ENCODE measurements at places on chromosomes 4 and X. TPM values are rescaled to one million over a fixed set of nuclear protein-coding genes. Genes with fewer than 3 reads are reported as not detected.
A peak's percentile ranks its signal among the peaks of the same experiment; 100 is the strongest.

GPC3 gene
- 0.59 TPM for total RNA-seq

NXF3 gene
- not detected for total RNA-seq

PFKFB1 gene
- 0.49 TPM for total RNA-seq

CPZ gene
- total RNA-seq = not detected

TLL1 gene
- total RNA-seq = not detected

PCDH10 gene
- total RNA-seq = not detected

CYLC1 gene
- total RNA-seq = not detected

SUPT20HL2 gene
- total RNA-seq = not detected

DNA sequence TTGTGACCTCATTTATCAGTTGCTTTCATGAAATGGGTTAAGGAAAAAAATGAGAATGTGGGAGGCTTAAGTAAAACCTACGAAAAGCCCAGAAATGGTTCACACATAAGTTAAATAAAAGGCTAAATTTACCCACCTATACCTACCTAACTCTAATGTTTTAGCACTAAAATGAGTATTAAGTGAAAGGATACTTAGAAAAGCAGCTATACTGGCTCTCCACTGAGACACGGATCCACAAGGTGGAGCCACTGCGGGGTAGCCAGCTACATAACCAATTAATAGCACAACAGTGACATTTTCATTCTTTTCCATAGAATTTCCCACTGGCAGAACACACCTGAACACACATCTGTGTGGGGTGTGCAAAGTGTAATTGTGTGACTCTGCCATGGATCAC lies 101.9 kb downstream of the MAML3 start:
- peak; percentile 18 for DNase-seq

GRCh38 chr4:35772291-35772690 lies 472.0 kb downstream of the ARAP2 start:
- no peak for DNase-seq

- no peak for DNase-seq
These were observed 47.6 kb downstream of the ZFP42 start for GRCh38 chr4:188043154-188043553.

DNA sequence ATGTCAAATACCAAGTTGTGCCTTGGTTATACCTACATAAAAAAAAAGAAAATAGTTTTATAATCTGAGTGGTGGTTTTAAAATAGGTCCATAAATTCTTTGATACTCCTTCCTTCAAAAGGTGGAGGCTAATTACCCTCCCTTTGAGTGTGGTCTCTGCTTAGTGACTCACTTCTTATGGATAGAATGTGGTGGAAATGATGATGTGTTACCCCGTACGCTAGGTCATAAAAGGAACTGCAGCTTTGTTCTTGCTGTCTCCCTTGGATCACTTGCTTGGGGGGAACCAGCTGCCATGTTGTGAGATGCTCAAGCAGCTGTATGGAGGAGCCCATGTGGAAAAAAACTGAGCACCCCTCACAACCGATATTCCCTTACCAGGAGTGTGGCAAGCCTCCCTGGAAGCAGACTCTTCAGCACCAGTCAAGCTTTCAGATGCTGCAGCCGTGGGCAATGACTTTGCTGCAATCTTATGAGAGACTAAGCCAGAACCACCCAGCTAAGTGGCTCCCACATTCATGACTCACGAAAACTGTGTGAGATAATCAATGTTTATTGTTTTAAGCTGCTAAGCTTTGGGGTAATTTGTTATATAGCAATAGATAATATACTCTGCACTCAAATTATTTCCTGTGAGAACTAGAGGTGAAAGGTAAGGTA lies 195.0 kb upstream of the GATB start:
- no peak for DNase-seq

DNA sequence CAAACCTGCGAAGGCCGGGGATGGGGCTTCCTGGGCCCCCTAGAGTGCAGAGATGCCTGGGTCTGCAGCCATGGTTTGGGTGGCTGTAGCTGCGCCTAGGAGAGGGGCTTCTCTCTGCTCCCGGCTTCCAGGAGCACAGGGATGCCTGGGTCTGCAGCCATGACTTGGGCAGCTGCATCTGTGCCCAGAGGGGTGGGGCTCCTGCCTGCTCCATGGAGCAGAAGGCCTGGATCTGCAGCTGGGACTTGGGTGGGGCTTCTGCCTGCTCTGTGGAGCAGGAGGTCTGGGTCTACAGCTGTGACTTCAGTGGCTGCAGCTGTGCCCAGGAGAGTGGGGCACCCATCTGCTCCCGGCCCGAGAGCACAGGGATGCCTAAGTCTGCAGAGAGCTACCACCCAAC lies 20.8 kb downstream of the SPON2 start:
- DNase-seq = no peak

DNA sequence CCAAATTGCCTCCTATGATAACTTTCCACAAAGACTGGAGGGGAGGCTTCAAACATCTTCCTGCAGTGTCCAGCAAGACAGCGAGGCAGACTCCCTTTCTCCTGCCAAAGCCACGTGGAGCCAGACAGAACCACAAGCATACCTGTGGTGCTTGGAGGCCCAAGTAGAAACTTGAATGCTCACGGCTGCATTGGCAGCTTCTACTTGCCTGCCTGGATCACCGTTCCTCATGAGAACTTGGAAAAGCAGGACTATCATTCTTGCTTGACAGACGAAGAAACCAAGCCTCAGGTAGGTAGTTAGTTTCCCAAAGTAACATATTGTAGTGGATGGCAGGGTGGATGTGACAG lies 216.3 kb upstream of the SFRP2 start:
- no peak for DNase-seq

DNA sequence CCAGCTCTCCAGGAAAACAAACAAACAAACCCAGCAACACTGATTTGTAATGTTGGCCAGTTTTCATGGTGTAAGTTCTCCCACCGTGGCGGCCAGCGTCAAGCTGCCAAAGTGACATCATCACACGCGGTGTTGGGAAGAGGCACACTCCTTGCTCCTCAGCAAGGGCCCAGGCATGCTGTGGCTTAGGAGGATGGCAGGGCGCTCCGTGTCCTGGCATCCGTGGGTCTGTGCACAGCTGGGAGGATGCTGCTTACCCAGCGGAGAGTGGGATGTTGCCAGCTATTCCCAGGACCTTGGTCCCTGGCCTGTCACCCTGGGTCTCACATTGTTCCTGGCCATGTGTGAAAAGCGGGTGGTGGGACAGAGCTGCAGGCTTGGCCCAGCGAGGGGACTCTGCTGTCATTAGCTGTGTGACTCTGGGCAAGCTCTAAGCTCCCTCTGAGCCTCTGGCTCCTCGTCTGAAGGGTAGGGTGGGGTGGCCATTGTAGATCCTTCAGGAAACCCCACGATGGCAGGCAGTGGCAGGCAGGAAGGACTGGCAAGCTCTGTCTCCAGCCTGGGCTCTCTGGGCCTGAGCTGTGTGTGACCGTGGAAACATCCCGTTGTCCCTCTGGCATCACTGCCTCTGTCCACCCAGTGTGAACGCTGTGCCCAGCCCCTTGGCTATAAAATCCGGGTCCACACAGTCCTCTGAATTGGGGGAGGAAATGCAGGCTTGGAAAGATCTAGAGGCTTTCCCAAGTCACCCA lies 10.8 kb downstream of the PSAPL1 start:
- DNase-seq = no peak

DNA sequence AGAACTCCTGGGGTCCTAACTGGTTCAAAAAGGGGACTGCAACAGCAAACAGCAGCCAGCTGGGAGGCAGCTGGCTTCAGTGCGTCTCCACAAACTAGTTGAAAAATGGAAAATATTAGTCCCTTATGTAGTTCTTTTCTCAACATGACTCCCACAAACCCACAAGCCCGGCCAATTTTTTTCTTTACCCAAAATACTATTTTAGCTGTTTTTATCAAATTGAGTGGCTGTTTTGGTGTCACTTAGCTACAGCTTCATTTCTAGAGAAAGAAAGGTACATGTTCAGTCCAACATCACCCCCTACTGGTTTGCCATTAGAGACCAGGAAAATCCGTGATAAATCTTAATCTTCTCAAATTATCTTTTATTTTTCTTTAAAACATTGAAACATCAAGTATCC lies 97.2 kb downstream of the GUCY2F start:
- no peak for DNase-seq

DNA sequence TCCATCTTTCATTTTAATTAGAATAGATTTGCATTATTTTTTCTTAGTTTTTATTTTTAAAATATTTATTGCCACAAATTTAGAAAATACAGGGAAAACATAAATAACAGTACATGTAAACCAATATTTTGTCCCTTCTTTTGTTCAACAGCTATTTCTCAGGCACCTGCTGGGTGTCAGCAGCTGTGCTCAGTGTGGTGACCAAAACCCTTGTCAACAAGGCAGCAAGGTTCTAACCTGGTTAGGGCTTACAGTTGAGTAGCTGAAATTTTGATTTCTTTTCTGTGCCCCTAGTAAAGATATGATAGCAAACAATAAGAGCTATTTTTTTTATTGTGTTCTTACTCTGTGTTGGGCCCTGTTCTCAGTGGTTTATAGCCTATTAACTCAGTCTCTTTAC lies 128.1 kb downstream of the PTTG2 start:
- DNase-seq = no peak

DNA sequence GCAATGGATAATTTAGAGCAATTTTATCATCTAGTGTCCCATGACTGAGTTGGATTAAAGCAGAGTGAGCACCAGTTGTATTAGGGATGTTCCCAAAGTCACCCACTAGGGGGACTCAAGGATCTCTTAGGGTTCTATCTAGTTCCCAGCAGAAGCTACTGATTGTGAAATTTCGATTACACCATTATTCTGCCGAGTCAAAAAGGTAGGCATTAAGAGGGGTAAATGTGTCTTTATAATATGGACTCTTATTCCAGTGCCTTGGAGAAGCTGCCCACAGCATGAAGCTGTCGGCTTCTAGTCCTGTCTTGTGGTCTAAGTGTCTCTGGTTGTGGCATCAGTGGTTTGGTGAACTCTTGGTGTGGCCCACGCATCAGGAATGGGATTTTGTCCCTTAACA lies 53.3 kb downstream of the RGS12 start:
- no peak for DNase-seq

DNA sequence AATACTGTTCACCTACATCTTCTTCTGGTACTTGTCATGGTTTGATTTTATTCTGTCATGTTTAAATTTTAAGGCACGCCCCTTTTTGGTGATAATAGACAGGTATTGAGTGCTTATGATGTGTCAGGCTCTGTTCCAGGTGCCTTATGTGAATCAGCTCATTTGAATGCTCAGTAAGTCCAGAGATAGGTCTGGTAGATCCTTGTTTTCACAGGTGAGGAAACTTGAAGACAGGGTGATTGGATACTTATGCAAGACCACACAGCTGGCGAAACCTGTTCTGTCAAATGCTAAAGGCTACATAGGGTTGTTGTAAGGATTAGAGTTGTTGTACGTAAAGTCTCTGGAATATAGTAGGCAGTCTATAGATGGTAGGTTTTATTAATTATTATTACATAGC lies 9.6 kb upstream of the SLC25A14 start:
- no peak for DNase-seq

- no peak for DNase-seq
These were observed 47.4 kb downstream of the C4orf33 start for GRCh38 chr4:129143359-129143758.

DNA sequence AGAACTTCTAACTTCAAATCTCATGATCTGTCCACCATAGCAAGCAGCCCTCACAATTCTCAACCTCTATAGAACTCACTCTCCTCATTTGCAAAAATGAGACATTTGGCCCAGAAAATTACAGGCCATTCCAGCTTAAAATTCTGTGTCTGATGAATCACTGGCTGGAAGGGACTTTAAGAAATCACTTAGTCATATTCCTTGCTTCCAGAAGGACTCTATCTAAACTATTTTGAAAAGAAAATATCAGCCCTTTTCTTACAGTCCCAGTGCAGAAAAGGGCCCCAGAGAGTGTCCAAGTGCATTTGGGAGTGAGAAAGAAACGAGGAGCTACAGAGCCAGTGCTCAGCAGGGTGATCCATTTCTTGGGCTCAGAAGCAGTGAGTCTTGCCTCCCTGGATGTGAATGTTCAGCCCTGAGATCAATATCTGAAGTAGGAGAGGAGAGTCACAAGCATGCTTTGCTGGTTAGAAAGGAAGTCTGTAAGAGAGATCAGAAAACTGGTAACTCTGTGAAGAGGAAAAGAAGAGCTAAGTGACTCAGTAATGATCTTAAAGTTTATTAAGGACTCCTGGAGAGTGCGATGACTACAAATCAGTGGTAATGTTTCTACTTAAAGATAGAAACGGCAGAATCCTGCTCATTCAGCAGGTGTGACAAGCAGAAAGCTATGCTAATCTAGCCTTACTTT lies 139.8 kb downstream of the PALLD start:
- DNase-seq = no peak

DNA sequence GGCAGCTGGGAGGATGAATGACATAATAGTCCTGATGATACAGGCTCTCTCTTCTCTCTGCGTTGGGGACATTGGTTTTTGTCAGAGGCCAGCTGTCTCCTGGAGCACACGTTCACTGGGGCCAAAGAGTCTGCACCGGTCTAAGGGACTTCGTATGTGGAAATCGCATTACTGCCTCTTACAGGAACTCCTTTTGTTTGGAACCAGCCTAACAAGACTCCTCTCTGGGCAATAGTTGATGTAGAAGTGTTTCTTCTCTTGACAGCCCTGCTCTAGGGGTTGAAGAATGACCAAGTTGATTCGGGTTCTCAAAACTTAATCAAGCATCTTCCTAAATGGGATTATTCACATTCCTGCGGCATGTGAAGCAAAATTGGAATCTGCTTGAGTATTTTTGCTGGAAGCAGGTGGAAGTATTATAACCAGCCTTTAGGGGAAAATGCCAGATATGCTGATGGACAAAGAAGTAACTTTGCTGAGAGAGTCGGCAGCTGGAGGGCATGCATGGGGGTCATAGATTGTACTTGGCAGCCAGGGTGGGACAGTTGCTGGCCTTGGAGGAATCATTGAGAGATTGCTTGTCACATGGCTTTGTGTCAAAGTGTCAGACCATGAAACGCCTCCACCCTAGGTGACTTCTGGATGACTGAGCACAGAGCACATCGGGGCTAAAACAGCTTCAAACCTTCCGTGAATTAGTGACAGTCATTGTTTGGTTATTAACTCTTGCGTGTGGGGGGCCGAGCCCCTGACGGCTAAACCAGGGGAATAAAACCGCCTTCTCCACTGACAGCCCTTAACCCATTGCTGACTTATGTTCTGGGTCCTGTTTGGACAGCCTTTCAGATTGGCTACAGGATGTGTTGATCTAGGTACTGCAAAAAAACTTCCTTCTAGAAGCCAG lies 34.4 kb upstream of the SLC34A2 start:
- no peak for DNase-seq

DNA sequence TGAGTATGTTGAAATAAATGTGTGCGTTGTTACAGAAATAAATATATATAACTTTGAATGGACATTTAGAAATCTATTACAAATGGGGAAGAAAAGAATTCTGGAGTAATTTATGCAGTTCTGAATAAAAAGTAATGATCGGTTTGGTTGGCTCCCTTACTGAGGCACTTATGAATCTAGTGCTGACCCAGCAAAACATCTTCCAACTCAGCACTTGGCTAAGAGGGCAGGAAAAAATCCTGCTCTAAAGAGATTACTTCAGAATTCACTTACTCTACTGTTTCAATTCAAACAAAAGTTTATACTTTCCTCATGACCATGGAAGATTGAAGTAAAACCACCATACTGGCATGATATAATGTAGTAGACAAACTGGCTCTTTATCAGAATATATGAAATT lies 123.9 kb upstream of the RXFP1 start:
- DNase-seq = no peak

- DNase-seq = no peak
These were observed 417.3 kb downstream of the SPRY1 start for GRCh38 chr4:123813901-123814300.

- DNase-seq = no peak
These were observed 2.3 kb upstream of the ZCCHC4 start for GRCh38 chr4:25310066-25310802.

Measured in CD4-positive, alpha-beta T cell (primary cell).